ENCODE measurements at places on chromosomes 7 and 10.

GRCh38 chr7:3591944-3592343 lies 290.9 kb downstream of the SDK1 start:
- no peak for DNase-seq

DNA sequence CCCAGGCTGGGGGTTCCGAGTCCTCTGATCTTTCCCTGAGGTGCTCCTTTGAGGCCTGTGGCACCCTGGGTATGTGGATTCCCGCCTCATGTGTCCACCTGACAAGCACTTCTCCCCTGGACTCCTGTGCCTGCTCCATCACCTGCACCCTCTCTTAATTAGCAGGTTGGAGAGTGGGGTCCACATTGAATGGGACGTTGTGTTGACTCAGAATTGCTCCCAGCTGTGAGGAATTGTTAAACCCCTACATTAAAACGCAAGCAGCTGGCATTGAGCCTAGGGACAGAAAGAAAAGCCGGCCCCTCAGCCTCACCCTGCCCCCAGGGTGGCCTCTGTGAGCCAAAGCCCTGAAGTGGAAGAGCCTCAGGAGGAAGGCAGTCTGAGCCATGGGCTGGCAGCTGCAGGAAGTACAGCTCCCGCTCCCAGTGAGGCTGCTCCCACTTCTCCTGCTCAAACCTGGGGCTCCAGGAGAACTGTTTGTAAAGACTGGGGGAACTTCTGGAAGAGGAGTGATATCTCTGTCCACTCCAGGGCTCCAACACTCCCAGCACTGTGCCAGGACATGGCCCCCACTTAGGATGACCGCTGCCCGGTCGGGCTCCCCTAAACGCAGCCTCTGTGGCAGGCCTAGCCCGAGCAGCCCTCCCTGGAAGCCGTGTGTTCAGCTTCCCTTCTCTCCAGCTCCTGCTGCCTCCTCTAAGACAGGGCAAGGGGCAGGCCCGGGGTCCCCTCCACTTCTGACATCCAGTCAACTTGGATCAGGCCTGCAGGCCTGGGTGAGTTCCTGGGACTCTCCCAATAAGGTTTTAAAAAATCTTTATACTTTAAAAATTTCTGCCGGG lies 1.8 kb upstream of the OPN4 start:
- DNase-seq = no peak

DNA sequence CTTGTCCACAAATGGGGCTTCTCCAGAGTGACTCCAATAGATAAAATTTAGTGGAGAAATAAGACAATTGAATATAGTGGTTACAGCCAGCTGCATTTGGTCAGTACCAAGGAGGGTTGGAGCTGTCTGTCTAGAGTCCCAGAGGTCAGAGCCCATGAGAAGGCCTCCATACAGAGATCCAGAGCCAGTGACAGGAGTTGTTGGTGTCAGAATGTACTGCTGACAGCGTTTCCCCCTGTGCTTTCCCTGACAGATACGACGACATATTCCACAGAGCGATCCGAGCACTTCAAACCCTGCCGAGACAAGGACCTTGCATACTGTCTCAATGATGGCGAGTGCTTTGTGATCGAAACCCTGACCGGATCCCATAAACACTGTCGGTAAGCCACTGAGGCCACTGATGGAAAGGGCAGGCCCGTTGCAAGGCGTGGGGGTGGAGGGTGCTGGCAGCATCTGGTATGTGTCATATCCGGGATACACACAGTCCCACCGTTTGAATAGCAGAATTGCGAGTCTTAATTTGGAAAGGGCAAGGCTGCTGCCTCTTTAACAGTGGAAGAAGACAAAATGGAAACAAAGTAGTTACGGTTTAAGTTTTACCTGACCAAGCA lies 483.6 kb downstream of the NRG3 start:
- no peak for DNase-seq

- DNase-seq = no peak
These were observed 123.5 kb upstream of the BMPER start for GRCh38 chr7:33781796-33782195.

GRCh38 chr7:29045258-29046086 lies 87.3 kb upstream of the TRIL start:
- DNase-seq = no peak

DNA sequence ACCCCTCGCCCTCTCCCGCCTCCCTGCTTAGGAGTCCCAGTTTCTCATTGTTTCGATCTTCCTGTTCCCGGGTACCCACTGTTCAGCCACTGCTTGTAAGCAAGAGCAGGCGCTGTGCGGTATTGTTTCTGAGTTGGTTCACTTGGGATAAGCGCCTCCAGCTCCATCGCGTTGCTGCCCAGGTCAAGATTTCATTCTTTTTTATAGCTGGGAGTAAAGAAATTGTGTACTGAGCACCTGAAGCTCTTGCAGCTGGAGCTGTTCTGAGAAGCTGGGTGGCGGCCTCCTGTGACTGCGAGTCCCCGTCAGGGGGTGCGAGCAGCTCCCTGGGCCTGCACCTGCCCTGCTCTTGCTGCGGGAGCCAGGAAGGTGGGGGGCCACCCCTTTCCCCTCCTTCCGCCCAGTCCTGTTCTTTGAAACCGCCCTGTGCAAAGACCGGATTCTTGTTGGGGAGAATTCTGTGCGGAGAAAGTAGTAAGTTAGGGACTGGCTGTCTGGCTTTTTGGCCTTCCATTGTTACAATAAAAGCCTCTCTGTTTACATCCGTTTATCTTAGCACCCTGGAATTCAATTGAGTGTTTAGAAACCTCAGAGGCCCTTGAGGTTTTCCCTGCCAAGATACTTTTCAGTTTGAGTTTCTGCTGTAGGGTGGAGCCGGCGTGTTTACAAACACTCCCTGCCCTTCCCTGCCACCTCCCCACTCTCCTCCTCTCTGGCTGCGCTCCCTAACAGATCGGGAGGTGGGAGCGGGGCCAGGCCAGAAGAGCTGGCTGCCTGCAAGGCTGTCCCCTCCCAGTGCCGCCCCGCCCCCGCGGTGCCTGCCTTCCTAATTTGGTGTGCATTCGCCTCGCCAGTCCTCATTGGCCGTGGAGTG lies 30.8 kb upstream of the AP5Z1 start:
- DNase-seq = peak; percentile 87

GRCh38 chr7:13290975-13291374 lies 603.5 kb downstream of the ARL4A start:
- DNase-seq = no peak
